ENCODE measurements at places on chromosomes 7 and 10. TPM values are rescaled to one million over a fixed set of nuclear protein-coding genes. Genes with fewer than 3 reads are reported as not detected.

The FAM180A gene
- not detected for total RNA-seq

The PLXDC2 gene
- total RNA-seq, result not detected

The GIMAP4 gene
- total RNA-seq, result not detected

The SUN3 gene
- total RNA-seq, result not detected

The PPP1R17 gene
- not detected for total RNA-seq

The NME8 gene
- total RNA-seq, result not detected

The ANKRD7 gene
- total RNA-seq, result 0.23 TPM

The ELN gene
- not detected for total RNA-seq

The LRGUK gene
- total RNA-seq, result 0.35 TPM

The ELOVL3 gene
- 0.19 TPM for total RNA-seq

The ZNF117 gene
- 0.18 TPM for total RNA-seq

The TNRC18 gene
- total RNA-seq, result 49.6 TPM

The PLEKHS1 gene
- 0.07 TPM for total RNA-seq

The ANKRD1 gene
- 7.8 TPM for total RNA-seq

The MMD2 gene
- total RNA-seq, result not detected

The EBLN1 gene
- total RNA-seq, result not detected

The LEP gene
- total RNA-seq, result not detected

The FAM25G gene
- 1.1 TPM for total RNA-seq

The CALML3 gene
- not detected for total RNA-seq

The LIPF gene
- total RNA-seq, result not detected

The FAM13C gene
- total RNA-seq, result not detected

The EPHB6 gene
- 0.53 TPM for total RNA-seq

The ADGRA1 gene
- not detected for total RNA-seq

The MMRN2 gene
- 1.2 TPM for total RNA-seq

The THSD7A gene
- total RNA-seq, result 1.3 TPM

The COL13A1 gene
- total RNA-seq, result 0.33 TPM

The ENTPD1 gene
- not detected for total RNA-seq

The TCTN3 gene
- total RNA-seq, result 47.0 TPM

The GPAM gene
- 6.9 TPM for total RNA-seq

The SLC18A3 gene
- not detected for total RNA-seq

The MSRB2 gene
- 12.7 TPM for total RNA-seq

The FUOM gene
- 19.0 TPM for total RNA-seq

The IL15RA gene
- total RNA-seq, result 4.5 TPM

The ESYT2 gene
- total RNA-seq, result 66.5 TPM

The INSYN2A gene
- 1.5 TPM for total RNA-seq

The ABLIM1 gene
- 32.5 TPM for total RNA-seq

Measured in A549 treated with RU486 at 1 μM for 4 hours (cell line).